Fibroblast of lung (primary cell): ENCODE measurements at places on chromosomes 4 and X. TPM values are rescaled to one million over a fixed set of nuclear protein-coding genes. Genes with fewer than 3 reads are reported as not detected.

DNA sequence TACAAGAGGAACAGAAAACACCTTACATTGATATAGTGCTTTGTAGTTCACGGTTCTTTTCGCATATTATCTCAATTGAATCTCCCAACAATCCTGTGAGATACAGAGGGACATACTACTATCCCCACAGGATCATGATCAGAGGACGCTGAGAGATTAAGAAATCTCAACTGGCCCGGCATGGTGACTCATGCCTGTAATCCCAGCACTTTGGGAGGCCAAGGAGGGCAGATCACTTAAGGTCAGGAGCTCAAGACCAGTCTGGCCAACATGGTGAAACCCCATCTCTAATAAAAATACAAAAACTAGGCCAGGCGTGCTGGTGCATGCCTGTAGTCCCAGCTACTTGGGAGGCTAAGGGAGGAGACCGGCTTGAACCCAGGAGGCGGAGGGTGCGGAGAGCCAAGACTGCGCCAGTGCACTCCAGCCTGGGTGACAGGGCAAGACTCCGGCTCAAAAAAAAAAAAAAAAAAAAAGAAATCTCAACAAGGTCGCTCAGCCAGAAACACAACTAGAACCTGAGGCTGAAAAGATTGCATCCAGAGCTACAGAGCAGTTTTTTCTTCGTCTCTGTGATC is 7.4 kb downstream of the APOO start:
- H3K4me3 ChIP-seq = no peak overlapping the region
- no peaks in the 10 kb centered on the region for H3K27me3 ChIP-seq
- DNase-seq = no peak
- no peak overlapping the region for H3K27ac ChIP-seq
- no peaks in the 10 kb centered on the region for H3K36me3 ChIP-seq

- no peaks in the 10 kb centered on the region for H3K27me3 ChIP-seq
- no peak overlapping the region for H3K27ac ChIP-seq
- no peak overlapping the region for H3K4me3 ChIP-seq
- no peaks in the 10 kb centered on the region for H3K4me1 ChIP-seq
- DNase-seq = no peak
- H3K36me3 ChIP-seq = no peaks in the 10 kb centered on the region
Observed at GRCh38 chr4:25608644-25609043, 47.0 kb upstream of the SLC34A2 start.

DNA sequence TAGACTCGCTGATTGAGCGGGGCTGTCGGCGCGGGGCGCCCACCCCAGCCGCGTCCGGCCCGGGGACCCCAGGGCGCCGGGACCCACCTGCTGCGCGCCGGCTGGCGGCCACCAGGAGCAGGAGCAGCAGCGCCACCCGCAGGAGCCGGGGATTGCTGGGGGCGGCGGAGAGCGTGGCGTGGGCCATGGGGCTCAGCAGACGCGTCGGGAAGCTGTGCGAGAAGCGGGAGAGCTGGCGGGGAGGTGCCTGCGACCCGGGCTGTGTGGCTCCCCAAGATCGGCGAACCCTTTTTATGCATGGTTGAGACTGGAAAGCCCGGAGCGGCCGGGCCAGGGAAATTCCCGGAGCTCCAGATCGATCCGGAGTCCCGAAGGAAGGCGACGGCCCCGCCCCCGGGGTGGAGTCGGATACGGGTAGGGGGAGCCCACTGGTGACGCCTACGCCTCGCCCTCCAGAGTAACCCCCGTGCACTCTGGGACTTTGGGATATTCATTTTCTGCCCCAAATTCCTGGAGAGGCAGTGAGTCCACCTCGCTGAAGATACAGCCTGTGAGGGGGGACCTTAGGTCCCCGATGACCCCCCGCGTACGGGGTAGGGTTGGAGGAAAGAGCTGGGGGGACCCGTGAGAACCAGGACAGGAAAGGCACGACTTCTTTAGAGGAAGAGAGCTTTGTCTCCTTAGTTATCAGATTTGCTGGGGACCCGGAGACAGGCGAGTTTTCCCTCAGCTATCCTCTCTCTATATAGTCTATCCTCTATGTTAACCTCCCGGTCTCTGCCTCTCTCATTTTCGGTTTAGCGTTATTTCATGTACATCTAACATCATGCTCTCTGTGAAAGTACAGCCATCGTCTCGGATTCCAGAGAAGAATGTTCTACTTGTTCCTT is at the start of gene CXCL3:
Gene CXCL3, minus strand, starts transcription at position 265 of the 890 bp plus-strand sequence. Its CDS starts 78 bp downstream, at position 187.
- H3K36me3 ChIP-seq = no peaks in the 10 kb centered on the region
- peak within 1 kb of the TSS; percentile 76 for H3K27ac ChIP-seq
- peak; percentile 72 for DNase-seq

- peaks cover 3% of the 10 kb centered on the region for H3K27me3 ChIP-seq
- no peaks in the 10 kb centered on the region for H3K36me3 ChIP-seq
- no peaks in the 10 kb centered on the region for H3K4me1 ChIP-seq
Observed at GRCh38 chrX:47611926-47612325, 7.7 kb downstream of the SYN1 start.

- no peaks in the 10 kb centered on the region for H3K27me3 ChIP-seq
- H3K4me1 ChIP-seq = no peaks in the 10 kb centered on the region
- DNase-seq = no peak
Observed at GRCh38 chrX:11480626-11481025, 185.1 kb downstream of the ARHGAP6 start.

DNA sequence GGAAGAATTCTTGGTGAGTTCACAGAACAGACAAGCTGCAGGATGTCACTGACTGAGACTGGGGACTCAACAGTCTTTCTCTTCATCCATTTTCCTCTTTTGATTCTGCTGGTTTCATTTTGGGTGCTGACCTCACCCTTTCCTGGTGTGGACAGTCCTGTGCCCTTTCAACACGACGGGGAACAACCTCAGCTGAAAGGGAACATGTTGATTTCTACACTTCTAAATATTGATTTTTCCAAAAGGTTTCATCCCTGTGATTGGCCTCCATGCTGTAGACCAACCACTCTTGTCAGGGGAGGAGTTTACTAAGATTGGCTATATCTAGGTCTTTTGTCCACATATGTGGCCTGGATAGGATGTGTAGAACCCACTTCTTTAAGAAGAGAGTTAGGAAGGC is 91.8 kb downstream of the SLC4A4 start:
- H3K36me3 ChIP-seq = no peaks in the 10 kb centered on the region
- no peaks in the 10 kb centered on the region for H3K27me3 ChIP-seq
- H3K4me3 ChIP-seq = no peak overlapping the region
- no peaks in the 10 kb centered on the region for H3K4me1 ChIP-seq

GRCh38 chr4:17760626-17761025 is 20.8 kb downstream of the FAM184B start:
- no peak overlapping the region for H3K27ac ChIP-seq
- no peaks in the 10 kb centered on the region for H3K36me3 ChIP-seq
- H3K27me3 ChIP-seq = no peaks in the 10 kb centered on the region
- no peak for DNase-seq
- H3K4me1 ChIP-seq = no peaks in the 10 kb centered on the region
- no peak overlapping the region for H3K4me3 ChIP-seq

DNA sequence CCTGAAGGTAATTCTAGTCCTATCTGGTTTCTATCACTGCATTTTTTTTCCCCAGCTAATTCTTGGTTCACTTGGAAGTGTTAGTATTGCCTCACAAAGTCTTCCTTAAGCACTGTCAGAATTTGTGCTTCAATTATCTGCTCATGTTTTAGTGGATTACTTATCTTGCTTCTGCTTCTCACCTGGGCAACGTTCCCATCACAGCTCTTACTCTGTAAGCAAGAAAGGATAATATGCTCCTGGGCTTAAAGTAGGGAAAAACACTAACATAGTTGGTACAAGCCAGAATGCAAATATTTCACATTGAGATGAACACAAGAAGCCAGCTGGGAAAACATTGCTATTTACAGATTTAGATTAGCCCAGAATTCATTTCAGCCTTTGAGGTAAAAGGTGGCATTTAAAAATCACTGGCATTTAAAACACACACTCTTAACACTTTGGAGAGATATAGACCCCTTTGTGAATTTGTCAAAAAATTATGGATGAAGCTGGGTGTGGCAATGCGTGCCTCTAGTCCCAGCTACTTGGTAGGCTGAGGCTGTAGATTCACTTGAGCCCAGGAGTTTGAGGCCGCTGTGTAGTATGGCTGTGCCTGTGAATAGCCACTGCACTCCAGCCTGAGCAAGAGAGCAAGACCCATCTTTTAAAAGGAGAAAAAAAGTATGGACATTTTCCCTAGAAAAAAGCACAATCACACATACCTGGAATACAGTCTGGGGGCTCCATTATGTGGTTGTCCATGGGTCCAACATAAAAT is 6.6 kb upstream of the PTPN13 start:
- no peaks in the 10 kb centered on the region for H3K4me1 ChIP-seq
- no peaks in the 10 kb centered on the region for H3K27me3 ChIP-seq
- H3K36me3 ChIP-seq = no peaks in the 10 kb centered on the region
- H3K4me3 ChIP-seq = no peak overlapping the region

DNA sequence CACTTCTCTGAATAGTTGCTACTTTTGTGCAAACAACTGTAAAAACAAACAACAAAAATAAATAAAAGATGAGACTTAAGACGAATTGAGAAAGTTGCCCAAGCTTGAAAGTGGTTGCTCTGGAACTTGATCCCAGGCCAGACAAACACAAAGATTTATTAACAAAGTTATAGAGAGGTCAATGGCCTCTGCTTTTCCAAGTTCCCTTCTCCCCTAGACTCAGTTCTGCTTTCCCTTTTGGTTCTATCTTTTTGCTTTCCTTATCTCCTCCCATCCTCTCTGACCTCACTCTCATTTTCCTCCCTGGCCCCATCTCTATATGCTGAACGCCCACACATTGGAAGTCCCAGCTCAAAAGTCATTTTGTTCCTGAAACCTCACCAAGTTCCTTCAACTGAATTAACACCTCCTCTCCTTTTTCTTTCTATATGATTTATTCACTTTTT is 82.7 kb downstream of the MXRA5 start:
- peak; percentile 37 for DNase-seq
- H3K36me3 ChIP-seq = no peaks in the 10 kb centered on the region
- no peak overlapping the region for H3K27ac ChIP-seq
- no peaks in the 10 kb centered on the region for H3K27me3 ChIP-seq

- no peaks in the 10 kb centered on the region for H3K36me3 ChIP-seq
- no peaks in the 10 kb centered on the region for H3K27me3 ChIP-seq
- no peak overlapping the region for H3K4me3 ChIP-seq
- no peak for DNase-seq
- H3K4me1 ChIP-seq = no peaks in the 10 kb centered on the region
- H3K27ac ChIP-seq = no peak overlapping the region
Observed at GRCh38 chrX:86215260-86215659, 67.0 kb downstream of the DACH2 start.

- H3K36me3 ChIP-seq = no peaks in the 10 kb centered on the region
- no peaks in the 10 kb centered on the region for H3K4me1 ChIP-seq
- H3K27ac ChIP-seq = no peak overlapping the region
Observed at GRCh38 chr4:163467082-163467770, 6.3 kb downstream of the TKTL2 start.

DNA sequence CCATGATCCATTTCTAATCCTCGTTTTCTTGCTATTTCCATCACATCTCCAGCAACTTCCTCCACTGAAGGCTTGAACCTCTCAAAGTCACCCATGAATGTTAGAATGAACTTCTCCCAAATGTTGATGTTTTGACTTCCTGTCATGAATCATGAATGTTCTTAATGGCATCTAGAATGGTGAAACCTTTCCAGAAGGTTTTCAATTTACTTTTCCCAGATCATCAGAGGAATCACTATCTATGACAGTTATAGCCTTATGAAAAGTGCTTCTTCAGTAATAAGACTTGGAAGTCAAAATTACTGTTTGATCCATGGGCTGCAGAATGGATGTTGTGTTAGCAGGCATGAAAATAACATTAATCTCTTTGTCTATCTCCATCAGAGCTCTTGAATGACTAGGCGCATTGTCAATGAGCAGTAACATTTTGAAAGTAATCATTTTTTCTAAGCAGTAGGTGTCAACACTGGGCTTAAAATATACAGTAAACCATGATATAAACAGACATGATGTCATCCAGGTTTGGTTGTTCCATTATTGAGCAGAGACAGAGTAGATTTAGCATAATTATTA is 268.2 kb downstream of the KCNIP4 start:
- no peak for DNase-seq
- H3K27ac ChIP-seq = no peak overlapping the region
- H3K27me3 ChIP-seq = no peaks in the 10 kb centered on the region
- no peaks in the 10 kb centered on the region for H3K36me3 ChIP-seq
- H3K4me1 ChIP-seq = no peaks in the 10 kb centered on the region

DNA sequence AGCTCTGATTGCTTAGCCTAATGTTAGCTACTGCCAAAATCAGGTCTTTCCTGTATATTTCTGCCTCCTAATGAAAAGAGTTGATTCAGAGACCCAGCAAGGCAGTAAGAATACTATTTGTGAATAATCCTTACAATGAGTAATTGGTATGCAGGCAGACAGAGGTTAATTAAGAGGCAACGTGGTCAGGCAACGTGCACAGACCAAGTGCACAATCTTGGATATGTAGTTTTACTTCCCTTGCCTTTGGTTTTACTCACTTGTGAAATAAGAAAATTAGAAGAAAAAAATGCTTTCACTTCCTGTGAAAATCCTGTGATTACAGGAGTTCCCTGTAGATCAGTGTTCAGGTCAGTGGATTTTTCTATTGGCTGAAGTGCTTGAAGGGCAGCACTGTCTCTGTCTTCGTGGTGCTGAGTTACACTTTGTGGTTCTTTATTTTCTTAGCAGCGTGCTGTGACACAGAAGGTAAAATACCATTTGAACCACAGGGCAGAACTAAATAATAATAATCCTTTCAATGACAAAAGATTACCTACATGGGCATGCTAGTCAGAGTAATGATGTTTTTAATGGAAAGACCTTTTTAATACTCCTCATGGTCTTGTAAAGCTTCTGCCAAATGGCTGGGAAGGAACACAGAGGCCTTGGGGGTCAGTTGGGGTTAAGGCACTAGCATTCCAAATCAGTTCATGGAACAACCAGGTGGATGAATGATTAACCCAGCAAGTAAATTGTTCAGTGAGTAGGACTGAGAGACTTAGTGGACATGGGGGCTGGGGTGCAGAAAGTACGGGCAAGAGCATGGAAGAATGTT is 430.9 kb downstream of the MAPK10 start:
- no peak overlapping the region for H3K4me3 ChIP-seq
- no peak overlapping the region for H3K27ac ChIP-seq
- DNase-seq = peak; percentile 75
- no peaks in the 10 kb centered on the region for H3K36me3 ChIP-seq
- peaks cover 2% of the 10 kb centered on the region for H3K4me1 ChIP-seq

Gene EVC2
- total RNA-seq = 15.9 and 16.5 TPM in 2 replicates

Gene VCX3B
- total RNA-seq = not detected in 2 replicates

Gene GABRE
- 3.8 and 23.1 TPM in 2 replicates for total RNA-seq

Gene PABPC1L2B
- total RNA-seq = not detected in 2 replicates

Gene PYURF
- 98.1 and 102 TPM in 2 replicates for total RNA-seq

Gene CYBB
- total RNA-seq = under 0.01 TPM in 2 replicates

Gene FAM193A
- 7.4 and 10.9 TPM in 2 replicates for total RNA-seq

Gene POLA1
- 9.2 and 10.3 TPM in 2 replicates for total RNA-seq
